Right hindlimb (tissue), 1 donor: ENCODE measurements at places on chromosomes 12 and 14.

- DNase-seq = peak; percentile 38
These were observed 685 bp downstream of the GRIN2B start for GRCh38 chr12:13980538-13981295.

GRCh38 chr14:91396959-91397815, 20.4 kb downstream of the CCDC88C start:
- no peak for DNase-seq

- DNase-seq = no peak
These were observed 41.0 kb downstream of the BDKRB1 start for GRCh38 chr14:96297000-96297399.

DNA sequence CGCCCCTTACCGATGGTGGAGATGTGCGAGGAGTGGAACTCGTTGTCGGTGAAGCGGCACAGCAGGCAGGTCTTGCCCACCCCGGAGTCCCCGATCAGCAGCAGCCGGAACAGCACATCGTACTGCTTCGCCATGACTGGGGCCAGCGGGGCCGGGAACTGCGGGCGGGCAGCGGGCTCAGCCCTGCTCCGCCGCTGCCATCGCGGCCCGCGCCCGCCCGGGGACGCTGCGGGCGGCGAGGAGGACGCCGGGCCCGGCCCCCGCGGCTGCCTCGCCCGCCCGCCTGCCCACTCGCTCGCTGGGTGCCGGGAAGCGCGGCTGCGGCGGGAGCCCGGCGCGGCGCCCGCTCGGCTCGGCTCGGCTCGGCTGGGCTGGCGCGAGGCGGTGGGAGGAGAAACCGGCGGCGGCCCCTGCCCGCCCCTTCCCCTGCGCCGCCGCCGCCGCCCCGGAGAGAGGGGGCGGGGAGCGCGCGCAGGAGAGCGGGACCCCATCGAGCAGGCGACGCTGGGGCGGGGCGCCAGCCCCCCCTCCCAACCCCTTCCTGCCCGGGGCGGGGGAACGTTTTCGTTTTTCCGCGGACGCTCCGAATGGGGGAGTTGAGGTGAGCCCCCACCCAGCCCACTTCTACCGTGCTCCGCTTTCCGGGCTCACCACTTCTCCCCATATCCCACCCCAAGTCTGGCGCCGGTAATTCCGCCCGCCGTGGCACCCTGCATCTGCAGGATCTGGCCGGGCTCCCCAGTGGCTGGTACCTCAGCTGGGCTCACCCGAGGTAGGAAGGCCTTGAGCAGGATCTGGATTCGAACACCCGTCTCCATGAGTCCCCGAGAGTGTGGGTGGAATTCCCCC, at the start of gene RAB15:
TSS of gene RAB15 (minus strand) at position 394 of the 849 bp plus-strand sequence. CDS start at position 134, 260 bp downstream.
- peak; percentile 80 for DNase-seq

- DNase-seq = peak; percentile 62
These were observed 17.8 kb upstream of the BCL7A start for GRCh38 chr12:122003651-122004611.

GRCh38 chr12:1384910-1385309, 209.5 kb downstream of the FBXL14 start:
- no peak for DNase-seq

- no peak for DNase-seq
These were observed 67.7 kb upstream of the TBX3 start for GRCh38 chr12:114751712-114752111.

GRCh38 chr12:124030008-124030407, 57.0 kb downstream of the ZNF664 start:
- DNase-seq = no peak

GRCh38 chr12:31466768-31467167, 124.2 kb downstream of the DENND5B start:
- DNase-seq = no peak

DNA sequence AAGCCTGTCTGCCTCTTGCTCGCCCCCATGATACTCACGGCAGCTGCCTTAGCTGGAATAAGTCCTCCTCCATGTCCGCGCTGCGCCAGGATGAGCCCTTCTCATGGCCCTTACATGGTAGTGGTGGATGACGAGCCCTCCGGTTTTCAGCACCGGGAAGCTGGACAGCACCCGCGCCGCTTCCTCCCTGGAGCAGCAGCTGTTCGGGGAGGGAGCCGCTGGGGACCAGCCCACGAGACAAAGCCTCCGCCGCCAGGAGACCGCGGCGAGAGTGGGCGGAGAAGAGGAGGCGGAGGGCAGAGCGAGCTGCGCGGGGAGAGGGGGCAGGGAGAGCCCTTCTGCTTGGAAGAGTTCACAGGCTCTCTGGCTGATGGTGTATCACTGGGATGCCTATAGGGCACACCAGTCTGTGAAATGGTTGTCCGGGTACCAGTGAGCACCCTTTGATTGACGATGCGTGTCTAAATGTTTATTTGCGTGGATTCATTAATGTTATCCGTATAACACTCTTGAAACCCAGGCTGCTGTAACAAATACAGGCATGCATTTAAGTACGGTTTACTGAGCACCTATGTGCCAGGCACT, at the start of gene SVOP:
TSS of gene SVOP (minus strand) at position 273 of the 585 bp plus-strand sequence. CDS start at position 73, 200 bp downstream.
- DNase-seq = peak; percentile 90

DNA sequence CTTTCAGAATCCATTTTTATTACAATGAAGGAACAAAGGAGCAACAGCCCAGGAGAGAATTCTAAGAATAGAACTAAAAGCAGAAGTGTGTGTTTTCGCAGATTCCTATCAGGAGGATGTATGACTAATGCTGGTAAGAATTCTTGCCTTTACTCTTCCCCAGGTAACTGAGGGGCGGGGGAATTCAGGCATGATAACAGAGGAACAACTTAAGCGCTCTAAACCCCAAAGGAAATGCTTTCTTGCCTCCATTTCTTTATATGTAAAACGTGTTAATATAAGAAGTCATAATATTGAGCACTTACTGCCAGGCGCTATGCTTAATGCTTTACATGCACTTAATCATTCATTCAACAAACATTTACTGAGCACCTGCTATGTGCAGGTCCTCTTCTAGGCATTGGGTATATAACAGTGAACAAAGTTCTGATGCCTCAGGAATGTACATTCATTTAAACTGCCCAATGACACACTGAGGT, 4.5 kb downstream of the HCAR1 start:
- no peak for DNase-seq

GRCh38 chr12:125187148-125187745, 122.0 kb downstream of the AACS start:
- peak; percentile 23 for DNase-seq

DNA sequence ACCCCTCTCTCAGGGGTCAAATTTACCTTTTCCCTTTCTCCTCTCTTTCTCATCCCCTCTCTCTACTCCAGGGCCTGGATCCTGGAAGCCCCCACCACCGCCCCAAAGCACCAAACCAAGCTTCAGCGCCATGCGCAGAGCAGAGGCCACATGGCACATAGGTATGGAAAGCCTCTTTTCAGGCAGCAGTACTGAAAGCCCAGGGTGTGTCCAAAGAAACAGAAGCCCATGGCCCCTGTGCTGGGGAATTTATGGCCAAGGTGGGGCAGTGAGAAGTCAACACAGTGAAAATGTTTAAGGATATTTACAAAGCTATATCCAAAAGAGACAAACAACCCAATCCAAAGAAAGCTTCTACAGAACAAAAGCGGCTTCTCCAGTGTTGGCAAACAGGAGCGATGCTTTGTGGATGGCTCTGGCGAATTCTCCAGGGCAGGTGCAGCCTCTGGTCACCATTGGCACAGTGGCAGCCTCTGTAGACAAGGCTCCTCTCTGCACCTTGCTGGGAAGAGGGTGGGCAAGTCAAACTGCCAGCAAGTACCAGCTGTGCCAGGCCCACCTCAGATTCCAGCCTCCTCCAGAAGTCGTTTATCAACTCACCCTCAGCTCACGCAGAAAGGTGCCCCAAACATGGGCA, 4.7 kb upstream of the CPNE6 start:
- DNase-seq = no peak

GRCh38 chr12:96302687-96303310, 97.4 kb downstream of the CDK17 start:
- DNase-seq = no peak

DNA sequence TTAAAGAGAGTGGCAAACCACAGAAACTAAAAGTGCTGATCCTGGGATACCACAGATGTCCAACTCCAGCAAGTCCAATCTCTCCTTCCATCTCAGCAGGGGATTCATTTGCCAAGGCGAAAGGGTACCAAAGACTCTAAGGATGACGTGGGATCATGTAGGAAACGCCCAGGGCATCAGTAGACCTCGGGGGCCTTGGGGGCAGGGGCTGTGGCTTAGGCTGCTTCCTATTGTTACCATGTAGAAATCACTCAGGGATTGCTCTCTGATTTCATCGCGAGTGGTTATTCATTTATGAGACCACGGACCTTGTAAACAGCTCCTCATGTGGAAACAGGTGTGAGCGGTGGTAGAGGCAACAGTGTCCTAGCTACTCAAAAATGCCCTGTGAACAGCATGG, 149.3 kb upstream of the FKBP4 start:
- no peak for DNase-seq

GRCh38 chr12:123120452-123121166, 30.3 kb downstream of the PITPNM2 start:
- DNase-seq = no peak

- DNase-seq = no peak
These were observed 1245.6 kb upstream of the SEL1L start for GRCh38 chr14:82779301-82779700.

DNA sequence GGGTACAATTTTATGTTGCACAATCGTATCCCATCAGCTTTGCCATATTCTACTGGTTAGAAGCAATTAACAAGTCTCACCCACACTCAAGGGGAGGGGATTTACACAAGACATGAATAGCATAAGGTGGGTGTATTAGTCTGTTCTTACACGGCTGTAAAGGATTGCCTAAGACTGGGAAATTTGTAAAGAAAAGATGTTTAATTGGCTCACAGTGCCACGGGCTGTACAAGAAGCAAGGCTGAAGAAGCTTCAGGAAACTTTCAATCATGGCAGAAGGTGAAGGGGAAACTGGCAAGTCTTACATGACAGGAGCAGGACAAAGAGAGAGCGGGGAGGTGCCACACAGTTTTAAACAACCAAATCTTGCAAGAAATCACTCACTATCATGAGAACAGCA, 231.8 kb upstream of the AMIGO2 start:
- DNase-seq = no peak

DNA sequence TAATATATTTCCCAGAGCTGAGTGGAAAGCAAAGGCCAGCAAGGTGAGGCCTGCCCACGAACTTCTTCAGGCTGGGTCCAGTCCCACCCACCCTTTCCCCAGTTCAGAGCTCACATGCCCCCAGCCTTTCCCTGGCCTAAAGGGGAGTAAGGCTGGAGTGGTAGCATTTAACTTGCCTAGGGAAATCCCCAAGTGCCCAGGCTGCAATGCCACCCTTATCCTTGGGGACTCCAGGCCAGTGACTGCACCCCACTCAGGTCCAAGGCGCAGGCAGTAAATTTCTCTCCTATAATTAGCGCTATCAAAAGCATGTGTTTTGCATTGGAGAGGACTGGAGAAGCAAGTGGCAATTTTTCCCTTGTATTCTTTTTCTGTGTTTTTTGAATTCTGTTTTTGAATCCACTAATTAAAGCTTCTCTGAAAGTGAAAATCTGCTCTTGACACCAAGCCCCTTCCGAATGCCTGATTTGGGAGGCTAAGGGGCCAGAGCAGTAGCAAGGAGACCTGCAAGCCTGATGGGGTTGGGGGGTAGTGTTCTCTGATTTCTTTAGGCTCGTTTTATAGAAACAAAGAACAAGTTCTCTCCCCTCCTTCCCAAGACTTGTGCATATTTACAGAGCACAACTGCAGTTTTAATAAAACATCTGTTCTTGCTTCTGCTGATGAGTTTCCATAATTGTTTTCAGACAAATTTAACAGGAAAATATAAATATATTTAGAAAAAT, 3.5 kb upstream of the HOXC6 start:
- DNase-seq = no peak

GRCh38 chr14:104678346-104678745, 11.1 kb upstream of the INF2 start:
- no peak for DNase-seq
